Esophagus muscularis mucosa (tissue), 4 donors: ENCODE measurements at places on chromosomes 6 and 20.
A peak's percentile ranks its signal among the peaks of the same experiment; 100 is the strongest.

GRCh38 chr6:42889815-42890214, 10.4 kb downstream of the RPL7L1 start:
- H3K27ac ChIP-seq, result peak overlapping the region; percentile 95
- H3K4me1 ChIP-seq, result peaks cover 6% of the 10 kb centered on the region
- H3K36me3 ChIP-seq, result peaks cover 31% of the 10 kb centered on the region
- no peak for DNase-seq
- peak overlapping the region; percentile 72 for H3K4me3 ChIP-seq
- no peaks in the 10 kb centered on the region for H3K27me3 ChIP-seq

DNA sequence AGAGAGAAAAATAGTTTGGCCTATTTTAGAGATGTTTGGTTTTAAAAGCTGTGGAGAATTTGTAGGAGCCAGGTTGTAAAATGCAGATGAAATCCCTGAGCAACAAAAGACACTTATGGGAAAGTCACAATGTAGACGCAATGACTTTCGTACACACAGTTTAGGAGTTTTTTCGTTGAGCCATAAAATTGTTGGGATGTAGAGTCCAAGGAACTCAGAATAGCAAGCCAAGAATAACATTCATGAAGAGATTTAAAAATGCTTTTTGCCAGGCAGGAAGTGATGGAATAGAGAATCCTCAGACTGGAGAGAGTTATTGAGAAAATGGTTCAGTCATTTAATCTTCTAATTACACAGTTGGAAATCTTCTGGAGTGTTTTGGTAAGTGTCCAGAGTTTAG, 11.5 kb upstream of the PROKR2 start:
- no peak overlapping the region for H3K27ac ChIP-seq
- H3K4me3 ChIP-seq, result no peak overlapping the region
- H3K36me3 ChIP-seq, result no peaks in the 10 kb centered on the region
- no peak for DNase-seq
- no peaks in the 10 kb centered on the region for H3K4me1 ChIP-seq

DNA sequence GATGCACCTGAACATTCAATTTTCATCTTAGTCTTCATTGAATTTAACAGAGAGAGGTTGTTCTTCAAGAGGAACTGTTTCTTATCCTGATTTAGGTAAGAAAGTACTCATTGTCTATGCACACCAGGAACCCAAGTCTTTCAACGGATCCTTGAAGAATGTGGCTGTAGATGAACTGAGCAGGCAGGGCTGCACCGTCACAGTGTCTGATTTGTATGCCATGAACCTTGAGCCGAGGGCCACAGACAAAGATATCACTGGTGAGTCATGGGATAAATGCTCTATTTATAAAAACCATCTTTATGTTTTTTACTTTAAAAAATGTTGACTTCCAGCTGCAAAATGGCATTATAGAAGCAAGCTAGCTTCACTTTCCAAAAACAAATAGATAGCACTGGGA, 10.2 kb downstream of the NQO2 start:
- no peak overlapping the region for H3K4me3 ChIP-seq
- no peaks in the 10 kb centered on the region for H3K4me1 ChIP-seq
- peaks cover 22% of the 10 kb centered on the region for H3K36me3 ChIP-seq
- H3K27ac ChIP-seq, result no peak overlapping the region

GRCh38 chr20:6075428-6076219, 21.8 kb upstream of the LRRN4 start:
- H3K27ac ChIP-seq, result no peak overlapping the region
- H3K36me3 ChIP-seq, result no peaks in the 10 kb centered on the region
- H3K4me3 ChIP-seq, result no peak overlapping the region
- DNase-seq, result no peak
